ENCODE measurements at places on chromosomes 16 and 17.
A peak's percentile ranks its signal among the peaks of the same experiment; 100 is the strongest.

DNA sequence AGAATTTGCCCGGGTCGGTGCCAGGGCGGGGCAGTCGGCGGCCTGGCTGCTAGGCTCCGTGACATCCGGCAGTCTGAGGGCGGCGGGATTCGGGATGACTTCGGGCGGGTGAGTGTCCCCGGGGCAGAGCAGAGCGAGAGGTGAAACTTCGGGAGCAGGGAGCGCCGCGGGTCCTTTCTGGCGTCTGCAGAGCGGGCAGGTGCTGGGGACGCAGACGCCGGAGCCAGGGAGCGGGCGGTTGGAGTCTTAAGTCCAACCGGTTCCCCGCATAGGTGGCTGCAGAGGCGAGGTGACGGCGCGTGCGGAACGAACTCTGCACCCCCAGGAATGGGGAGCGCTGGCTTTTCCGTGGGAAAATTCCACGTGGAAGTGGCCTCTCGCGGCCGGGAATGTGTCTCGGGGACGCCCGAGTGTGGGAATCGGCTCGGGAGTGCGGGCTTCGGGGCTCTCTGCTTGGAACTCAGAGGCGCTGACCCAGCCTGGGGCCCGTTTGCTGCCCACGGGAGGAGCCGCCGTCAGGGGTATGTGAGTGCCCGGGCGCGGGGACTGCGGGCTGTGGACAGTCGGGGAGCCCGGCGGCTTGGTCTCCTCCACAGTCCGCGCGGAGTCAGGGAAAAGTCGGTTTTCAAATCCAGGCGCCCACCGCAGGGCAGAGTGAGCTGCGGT, at the start of gene B4GALNT2:
B4GALNT2 (plus strand) TSS at position 71 of the 666 bp plus-strand sequence; CDS start at position 95, 24 bp downstream.
- peak; percentile 38 for DNase-seq

DNA sequence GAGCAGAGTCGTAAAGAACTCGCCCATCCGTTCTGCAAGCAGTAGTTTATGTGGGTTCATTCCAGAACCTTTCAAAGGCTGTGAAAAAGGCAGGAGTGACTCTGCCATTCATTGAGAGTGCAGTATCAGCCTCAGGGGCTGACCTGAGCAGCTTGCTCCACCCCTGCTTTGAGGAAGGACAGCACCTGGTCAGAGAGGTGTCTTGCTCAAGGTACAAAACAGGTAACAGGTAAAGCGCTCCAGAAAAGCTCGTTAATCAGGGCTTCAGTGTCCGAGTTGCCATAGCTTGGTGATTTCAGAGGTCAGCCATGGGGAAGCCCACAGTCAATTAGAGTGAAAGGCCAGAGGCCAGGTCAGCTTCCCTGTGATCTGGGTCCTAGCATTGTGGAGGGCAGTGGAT, 251.1 kb downstream of the ABCC12 start:
- no peak for DNase-seq

- DNase-seq: no peak
These were observed 7.8 kb downstream of the ODAD4 start for GRCh38 chr17:41937970-41938954.

DNA sequence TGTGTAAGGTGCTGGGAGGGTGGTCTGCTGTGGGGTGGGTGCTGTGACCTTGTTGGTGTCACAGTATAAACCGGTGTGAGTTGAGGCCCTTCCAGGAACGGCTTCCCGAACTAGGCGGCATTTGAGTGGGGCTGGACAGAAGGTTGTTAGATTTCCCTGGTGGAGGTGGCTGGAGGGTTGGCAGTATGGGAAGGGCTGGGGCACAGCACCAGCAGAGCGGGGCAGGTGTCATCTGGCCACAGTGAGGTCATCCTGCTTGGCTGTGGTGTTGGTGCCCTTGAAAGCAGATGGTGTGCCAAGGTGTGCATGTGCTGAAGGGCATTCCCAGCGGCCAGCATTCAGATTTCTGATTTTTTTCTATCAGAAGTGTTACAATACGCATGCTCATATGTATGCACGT, 28.1 kb downstream of the BANP start:
- no peak for DNase-seq

GRCh38 chr16:12951392-12951791, 50.0 kb downstream of the SHISA9 start:
- DNase-seq: no peak

DNA sequence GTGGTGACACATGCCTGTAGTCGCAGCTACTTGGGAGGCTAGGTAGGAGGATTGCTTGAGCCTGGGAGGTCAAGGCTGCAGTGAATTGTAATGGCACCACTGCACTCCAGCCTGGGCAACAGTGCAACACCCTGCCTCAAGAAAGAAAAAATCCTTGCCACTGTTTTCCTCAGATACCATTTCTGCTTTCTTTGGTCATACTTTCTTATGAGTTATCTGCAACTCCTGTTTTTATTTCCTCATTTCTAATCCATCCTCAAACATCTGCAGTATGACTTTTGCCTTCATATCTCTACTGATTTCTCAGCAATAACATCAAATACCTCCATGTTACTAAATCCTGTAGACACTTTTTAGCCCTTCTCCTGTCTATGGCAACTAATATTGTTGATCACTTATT, 3.1 kb upstream of the AP2B1 start:
- DNase-seq: no peak

DNA sequence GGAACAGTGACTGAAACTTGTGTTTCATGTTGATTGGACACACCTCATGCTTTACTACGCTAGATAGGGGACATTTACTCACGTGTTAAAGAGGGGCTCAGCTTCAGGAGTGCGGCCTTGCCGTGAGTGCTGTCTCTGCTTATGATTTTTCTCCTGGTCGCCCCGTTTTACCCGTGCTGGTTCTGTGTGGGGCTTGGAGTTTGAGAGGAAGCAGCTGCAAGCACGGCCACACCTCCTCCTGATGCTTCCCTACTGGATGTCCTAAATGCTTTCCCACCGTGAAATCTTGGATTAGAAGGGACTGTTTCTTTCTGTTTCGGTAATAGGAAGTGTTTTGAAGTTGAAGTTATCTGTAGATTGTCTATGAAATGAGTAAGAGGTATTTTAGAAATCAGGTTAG, 54.0 kb upstream of the ZNF750 start:
- DNase-seq: no peak

GRCh38 chr17:38333635-38334295, 10.0 kb downstream of the GPR179 start:
- peak; percentile 57 for DNase-seq

GRCh38 chr16:48586083-48586482, 23.9 kb downstream of the N4BP1 start:
- no peak for DNase-seq

- no peak for DNase-seq
These were observed 29.4 kb downstream of the KATNIP start for GRCh38 chr16:27579087-27579980.

DNA sequence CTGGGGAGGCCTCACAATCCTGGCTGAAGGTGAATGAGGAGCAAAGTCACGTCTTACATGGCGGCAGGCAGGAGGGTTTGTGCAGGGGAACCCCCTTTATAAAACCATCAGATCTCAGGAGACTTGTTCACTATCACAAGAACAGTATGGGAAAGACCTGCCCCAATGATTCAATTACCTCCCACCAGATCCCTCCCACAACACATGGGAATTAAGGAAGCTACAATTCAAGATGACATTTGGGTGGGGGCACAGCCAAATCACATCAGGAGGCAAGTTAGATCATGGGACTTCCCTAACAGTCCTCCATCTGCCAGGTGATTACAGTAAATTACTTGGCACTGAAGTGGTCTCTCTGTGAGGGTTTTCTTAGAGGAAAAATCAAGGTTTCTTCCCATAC, 5.3 kb downstream of the TMEM114 start:
- no peak for DNase-seq

DNA sequence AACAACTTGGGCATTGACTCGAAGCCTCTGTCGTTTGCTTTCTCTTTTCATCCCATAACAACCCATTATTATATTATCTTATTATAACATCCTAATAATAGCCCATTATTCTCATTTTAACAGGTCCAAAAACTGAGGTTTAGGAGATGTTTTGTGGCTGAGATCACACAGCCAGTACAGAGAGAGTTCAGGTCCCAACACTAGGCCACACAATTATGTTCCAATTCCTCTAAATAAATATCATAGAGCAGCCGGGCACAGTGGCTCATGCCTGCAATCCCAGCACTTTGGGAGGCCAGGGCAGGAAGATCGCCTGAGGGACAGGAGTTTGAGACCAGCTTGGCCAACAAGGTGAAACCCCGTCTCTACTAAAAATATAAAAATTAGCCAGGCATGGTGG, 40.3 kb upstream of the KIFC3 start:
- DNase-seq: no peak

DNA sequence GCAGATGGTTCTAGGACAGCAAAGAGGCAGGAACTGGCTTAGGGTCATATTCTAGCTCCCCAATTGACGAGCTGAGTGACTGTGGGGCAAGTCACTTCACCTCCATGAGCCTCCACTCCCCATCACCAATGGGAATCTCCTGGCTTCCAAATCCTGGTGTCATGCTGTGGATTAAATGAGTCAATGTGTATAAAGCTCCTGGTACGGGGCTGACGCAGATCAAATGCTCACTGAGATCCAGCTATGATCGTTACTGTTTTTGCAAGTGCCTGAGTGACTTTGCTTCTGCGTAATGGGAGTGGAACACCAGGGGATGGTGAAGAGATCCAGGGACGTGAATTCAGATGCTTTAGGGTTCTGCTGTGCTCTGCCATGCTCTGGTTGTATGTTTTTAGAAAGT, 2.4 kb downstream of the SEC14L5 start:
- DNase-seq: no peak

- no peak for DNase-seq
These were observed 36.5 kb upstream of the VWA3A start for GRCh38 chr16:22055881-22056280.

GRCh38 chr17:47653442-47653841, 3.7 kb downstream of the KPNB1 start:
- DNase-seq: no peak

DNA sequence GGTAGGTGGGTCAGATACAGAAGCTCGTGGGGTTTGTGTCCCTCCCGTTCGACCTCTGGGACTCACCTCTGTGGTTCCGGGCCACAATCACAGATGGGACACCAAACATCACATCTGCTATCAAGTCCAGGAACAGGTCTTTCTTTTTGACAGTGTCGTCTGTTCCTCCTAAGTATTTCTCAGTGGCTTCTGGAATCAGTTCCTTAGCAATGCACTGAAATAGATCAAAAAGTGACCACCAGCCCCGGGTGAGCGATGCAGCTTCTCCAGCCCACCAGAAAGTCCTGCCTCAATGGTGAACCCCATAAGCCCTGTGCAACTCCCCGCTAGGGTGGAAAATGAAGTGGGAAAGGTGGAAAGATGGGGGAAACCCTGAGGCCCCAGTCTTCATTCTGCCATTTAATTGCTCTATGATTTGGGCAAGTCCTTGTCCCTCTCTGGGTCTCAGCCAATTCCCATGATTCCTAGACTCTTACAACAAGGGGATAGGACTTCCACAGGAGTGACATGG, 22.4 kb downstream of the CES1 start:
- DNase-seq: no peak

GRCh38 chr17:76551685-76552084, 11.8 kb downstream of the PRCD start:
- no peak for DNase-seq

DNA sequence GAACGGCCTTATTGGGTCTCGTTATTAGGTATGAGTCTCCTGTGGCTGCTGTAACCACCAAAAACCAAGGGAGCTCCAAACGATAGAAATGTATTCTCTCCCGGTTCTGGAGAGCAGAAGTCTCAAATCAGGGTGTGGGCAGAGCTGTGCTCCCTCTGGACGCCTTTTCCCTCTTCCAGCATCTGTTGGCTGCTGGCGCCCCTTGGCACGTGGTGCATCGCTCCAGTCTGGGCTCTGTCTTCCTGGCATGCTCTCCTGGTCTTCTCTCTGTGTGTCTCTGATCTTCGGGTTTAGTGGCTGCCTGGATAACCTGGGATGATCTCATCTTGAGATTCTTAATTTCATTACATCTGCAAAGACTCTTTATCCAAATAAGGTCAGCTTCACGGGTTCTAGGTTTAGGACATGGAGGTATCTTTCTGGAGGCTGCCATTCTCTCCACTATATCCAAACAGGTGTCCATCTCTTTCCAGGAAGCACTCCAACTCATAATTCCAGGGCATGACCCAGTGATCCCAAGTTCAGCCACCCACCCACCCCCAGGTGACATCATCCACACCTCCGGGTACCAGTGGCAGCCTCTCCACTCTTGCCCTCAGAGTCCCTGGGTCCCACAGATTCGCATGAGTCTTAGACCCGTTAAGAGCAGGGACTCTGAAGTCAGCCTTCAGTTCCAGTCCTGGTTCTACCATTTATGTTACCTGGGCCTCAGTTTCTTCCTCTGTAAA, 145.5 kb upstream of the FOXF1 start:
- no peak for DNase-seq

- no peak for DNase-seq
These were observed 396.8 kb downstream of the SEC14L1 start for GRCh38 chr17:77537566-77537965.

DNA sequence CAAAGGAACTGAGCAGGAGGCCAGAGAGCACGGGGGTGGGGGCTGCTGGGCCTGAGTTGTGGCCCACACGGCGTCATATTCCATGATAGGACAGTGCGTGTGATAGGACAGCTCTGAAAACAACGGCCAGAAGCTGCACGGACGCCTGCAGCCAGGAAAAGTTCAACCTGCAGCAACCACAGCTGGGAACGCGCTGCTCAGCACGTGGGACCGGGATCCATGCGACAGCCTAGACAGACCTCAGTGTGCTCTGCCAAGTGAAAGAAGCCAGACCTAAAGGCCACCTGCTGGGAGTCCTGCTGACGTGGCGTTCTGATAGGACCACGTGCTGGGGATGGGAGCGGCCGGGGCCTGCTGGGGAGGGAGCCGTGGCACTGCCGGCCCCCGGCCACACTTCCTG, 21.6 kb downstream of the CTU2 start:
- DNase-seq: no peak

GRCh38 chr17:9200699-9201359, 179.5 kb downstream of the NTN1 start:
- DNase-seq: no peak

GRCh38 chr16:50611332-50611934, 63.2 kb downstream of the NKD1 start:
- no peak for DNase-seq
